ENCODE measurements at places on chromosomes 6 and 20.

- DNase-seq, result no peak
Measured at GRCh38 chr6:2626401-2626800, 124.3 kb downstream of the MYLK4 start.

- DNase-seq, result no peak
Measured at GRCh38 chr6:34132486-34133185, 13.3 kb downstream of the GRM4 start.

- no peak for DNase-seq
Measured at GRCh38 chr6:56407883-56408410, 160.6 kb upstream of the COL21A1 start.

GRCh38 chr20:16245879-16246278, 327.4 kb downstream of the KIF16B start:
- DNase-seq, result no peak

DNA sequence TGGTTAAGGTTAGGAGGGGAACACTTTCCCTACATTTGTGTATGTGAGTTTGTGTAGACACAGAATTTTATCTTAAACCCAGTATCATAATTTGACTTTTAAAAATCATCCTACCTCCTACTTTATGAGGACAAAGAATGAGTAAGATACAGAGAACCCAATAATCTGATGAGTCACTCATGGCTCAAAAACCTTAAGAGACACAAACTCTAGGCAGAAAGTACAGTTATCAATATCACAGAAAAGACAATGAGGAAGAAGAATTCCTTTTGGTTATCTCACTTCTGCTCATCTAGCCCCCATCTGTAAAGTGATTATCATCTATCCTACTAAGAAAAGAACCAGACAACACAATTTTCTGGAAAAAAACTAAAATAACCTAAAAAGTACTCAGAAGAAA, 87.7 kb downstream of the EPB41L2 start:
- DNase-seq, result no peak

DNA sequence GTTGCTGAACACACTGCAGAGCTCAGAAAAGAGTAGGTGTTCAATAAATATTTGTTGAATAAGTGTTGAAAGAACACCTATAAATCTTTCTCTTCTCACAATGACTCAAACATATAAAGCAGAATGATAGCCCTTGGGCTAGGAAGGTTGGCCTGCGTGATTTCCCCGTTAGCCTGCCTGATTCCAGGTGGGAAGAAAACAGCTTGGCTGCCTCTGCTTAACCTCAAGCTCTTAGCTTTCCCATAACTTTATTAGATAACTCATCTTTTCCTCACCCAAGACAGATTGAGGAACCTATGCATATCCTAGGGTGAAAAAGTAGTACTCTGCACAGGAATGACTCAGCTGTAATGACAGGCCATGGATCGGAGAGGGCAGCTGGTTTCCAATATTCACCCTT, 300.3 kb upstream of the ID4 start:
- DNase-seq, result no peak

DNA sequence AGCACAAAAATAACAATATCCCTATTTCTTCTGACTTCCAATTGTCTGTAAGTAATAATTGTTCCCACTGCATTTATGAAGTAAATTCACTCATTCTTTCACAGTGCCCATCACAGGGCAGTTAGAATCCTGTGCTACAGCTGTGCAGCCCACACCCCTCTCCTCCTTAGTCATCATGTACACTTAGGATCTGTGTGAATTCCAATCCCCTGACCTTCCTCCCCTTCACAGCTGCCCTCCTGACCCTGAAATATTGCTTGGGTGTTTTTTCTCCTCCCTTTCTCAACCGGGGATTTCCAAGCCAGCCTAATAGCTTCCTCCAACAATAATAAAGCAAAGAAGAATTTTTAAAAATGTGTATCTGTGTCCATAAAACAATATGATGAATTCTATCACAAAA, 91.5 kb upstream of the BEND6 start:
- DNase-seq, result no peak

- no peak for DNase-seq
Measured at GRCh38 chr6:41489120-41489851, 56.9 kb upstream of the FOXP4 start.

- no peak for DNase-seq
Measured at GRCh38 chr20:16216227-16216913, 356.9 kb downstream of the KIF16B start.

DNA sequence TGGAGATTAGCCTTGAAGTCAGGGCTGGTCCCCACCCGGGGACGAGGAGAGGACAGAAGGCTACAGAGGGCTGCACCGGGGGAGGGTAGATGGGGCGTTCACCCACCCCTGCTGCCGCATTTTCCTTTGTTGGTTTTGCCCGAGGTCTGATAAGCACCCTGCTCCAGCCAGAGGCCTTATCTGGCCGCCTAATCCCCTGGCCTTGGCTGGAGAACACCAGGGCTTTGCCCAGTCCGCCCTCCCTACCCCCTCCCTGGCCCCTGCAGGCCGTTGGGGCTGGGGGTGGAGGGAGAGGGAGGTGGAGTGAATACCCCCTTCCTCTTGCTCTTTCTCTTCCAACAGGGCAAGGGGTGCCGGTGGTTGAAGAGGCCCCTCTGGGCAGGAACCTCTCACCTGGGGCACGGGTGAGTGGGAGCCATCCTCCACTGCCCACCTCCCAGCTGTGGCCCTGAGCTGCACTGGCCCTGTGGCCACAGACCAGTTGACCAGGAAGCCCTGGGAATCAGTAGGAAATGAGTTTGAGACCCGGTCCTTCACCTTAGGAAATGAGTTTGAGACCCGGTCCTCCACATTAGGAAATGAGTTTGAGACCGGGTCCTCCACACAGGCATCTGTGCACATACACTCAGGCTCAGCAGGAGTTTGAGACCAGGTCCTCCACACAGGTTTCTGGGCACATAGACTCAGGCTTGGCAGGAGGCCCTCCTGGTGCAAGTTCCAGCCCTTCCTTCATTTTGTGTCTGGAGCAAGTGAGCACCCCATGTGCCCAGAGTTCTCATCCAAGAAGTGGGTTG, 12.0 kb upstream of the GATA5 start:
- no peak for DNase-seq

DNA sequence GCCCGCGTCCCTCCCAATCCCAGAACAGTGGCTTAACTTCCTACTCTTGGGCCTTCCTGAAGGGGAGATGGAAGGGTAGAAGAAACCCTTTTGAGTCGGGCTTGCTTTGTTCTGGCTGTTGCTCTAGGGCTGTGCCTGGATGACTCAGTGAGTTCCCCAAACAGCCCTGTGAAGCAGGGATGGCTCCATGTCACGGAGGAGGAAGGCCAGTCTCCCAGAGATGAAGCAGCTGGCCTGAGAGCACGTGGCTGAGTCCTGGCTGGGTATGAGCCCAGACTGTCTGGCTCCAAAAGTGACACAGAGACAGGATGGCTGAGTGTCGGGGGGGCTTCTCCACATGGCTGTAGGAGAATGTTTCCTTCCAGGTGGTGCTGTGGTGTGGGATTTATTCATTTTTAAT, 4.6 kb downstream of the SYTL3 start:
- no peak for DNase-seq

- DNase-seq, result no peak
Measured at GRCh38 chr6:111278731-111279130, 191.4 kb downstream of the SLC16A10 start.
